ENCODE measurements at places on chromosomes 2 and 18.

DNA sequence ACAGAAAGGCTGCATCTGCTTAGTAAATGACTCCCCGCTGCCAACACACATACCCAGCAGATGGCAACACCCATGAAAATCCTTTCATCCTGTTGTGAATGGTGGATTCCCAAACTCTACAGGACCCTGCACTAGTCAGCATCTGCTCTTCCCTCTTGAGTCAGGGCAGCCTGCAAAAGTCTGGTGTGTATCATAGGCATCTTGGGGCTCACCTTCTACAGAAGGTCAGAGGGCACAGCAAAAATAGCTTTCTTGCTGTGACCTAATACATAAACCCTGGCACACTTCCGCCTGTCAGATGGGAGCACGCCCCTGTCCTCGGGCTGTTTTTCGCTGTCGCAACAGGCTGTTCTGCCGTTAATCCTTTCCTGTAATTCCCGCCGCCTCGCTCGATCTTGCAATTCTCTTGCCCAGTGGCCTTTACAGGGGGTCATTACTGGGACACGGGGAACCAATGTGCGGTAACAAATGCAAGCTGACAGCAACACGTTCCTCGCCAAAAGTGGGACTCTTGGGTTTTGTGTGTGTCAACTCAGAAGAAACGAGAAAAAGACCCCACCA lies 19.9 kb upstream of the SCYGR1 start:
- DNase-seq, result no peak

- no peak for DNase-seq
Measured at GRCh38 chr2:3051266-3051665, 326.4 kb downstream of the EIPR1 start.

GRCh38 chr2:10559634-10560224 lies 111.6 kb upstream of the ODC1 start:
- DNase-seq, result no peak

- no peak for DNase-seq
Measured at GRCh38 chr18:3104190-3105054, 91.5 kb upstream of the LPIN2 start.

Measured in T-helper 2 cell (primary cell).